ENCODE measurements at places on chromosomes 3 and 15.

DNA sequence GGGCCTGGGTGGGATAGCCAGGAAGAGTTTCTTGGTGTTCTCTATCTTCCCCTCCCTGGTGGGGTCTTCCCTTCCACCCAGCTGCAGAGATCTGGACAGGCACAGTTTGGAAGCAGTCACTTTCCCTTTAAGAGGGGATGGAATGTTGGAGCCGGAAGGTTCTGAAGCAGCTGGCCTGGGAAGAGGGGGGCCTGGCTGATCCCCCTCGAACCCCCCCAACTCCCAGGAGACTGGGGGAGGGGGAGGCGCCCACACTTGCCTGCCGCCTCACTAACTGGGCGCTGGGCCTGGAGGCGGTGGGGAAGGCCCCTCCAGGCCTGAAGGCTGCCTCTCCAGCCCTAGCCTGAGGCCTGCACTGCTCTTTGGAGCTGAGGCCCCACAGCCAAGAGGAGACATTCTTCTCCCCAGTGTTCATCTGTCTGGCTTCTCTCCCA, 1.4 kb downstream of the DVL3 start:
- no peak for DNase-seq

GRCh38 chr15:26868029-26868685, 1.3 kb downstream of the GABRA5 start:
- DNase-seq = no peak

- DNase-seq = no peak
These were observed 24.1 kb downstream of the ARPP21 start for GRCh38 chr3:35663471-35663870.

DNA sequence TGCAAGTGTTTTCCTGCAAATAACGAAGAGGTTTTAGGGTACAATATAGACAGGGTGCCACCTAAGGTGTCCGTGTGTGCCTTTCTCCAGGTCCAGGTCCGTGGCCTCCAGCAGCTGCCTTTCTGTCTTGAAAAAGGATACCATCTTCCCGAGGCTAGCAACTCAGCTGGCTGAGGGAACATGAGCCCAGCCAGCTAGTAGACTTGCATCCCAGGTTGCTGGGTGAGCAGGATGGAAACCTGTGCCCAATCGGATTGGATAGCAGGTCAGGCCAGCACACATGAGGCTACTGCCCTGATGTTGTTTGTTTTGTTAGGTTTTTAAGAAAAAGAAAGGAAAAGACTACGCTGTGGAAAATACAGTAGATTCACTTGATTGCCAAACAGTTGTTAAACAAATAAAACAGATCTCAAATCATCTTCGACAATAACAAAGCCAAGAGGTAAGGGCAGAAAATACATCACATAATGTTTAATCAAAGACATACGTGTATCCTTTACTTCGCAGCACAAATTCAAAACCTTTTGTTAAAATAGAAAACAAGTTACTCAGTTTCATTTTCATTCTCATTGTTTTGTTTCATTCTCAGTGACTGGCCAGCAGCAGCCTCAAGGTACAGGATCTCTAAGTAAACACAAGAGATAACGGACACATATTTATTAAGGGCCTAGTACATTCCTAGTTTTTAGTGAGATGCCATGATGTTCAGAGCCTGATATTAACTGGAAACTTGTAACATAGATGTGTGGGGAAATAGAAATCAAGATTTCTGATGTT, 661.2 kb upstream of the NR2F2 start:
- no peak for DNase-seq

DNA sequence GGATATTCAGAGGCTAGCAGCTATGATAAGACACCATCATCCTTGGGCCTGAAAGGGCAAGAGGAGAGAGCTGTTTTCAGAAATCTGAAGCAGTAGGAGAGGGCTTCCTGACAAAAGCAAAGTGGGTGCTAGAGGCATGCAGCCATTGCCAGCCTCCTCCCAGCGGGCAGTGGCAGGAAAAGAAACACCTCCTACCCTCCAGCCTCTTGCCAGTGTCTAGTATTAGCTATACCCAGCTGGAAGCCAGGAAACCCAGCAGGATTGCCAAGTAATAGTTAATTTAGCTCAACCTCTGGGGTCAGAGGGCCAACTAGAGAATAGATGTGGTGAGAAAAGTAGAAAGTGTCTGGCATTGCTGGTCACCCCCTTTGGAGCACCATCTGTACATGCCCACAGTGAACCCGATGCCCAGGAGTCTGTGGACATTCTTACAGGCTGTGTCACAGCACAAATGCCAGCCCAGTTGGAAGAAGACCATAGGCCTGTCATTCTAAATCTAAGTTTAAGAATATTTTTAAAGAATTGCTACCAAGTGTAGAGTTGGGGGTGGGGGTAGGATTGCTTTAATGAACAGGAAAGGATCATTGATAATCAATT, 85.3 kb downstream of the HCN4 start:
- DNase-seq = no peak

GRCh38 chr3:79247725-79248043, 520.1 kb downstream of the ROBO1 start:
- no peak for DNase-seq

GRCh38 chr15:92674347-92674746, 18.8 kb upstream of the FAM174B start:
- DNase-seq = no peak

GRCh38 chr15:43648649-43649429, at the start of gene CATSPER2:
Gene CATSPER2 (minus strand): TSS chr15:43648844. CDS start chr15:43648061, 783 bp downstream.
- no peak for DNase-seq

DNA sequence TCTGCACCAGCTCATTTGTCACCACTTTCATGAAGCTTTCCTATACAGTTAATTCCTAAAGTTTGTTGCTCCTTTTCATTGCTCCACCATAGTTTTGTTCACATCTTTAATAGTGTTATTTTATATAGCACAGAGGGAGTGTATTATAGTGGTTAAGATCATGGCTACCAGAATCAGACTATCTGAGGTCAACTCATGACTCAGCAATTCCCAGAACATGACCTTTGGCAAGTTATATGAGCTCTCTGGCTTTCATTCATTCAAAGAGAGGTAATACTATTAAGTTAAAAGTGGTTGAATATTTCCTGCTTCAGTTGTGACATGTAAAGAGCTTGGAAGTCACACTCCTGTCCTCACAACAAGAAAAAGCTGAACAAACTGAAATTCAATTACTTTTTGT, 1073.5 kb downstream of the NAALADL2 start:
- no peak for DNase-seq

GRCh38 chr3:38112378-38112761, 24.6 kb downstream of the ACAA1 start:
- DNase-seq = no peak

DNA sequence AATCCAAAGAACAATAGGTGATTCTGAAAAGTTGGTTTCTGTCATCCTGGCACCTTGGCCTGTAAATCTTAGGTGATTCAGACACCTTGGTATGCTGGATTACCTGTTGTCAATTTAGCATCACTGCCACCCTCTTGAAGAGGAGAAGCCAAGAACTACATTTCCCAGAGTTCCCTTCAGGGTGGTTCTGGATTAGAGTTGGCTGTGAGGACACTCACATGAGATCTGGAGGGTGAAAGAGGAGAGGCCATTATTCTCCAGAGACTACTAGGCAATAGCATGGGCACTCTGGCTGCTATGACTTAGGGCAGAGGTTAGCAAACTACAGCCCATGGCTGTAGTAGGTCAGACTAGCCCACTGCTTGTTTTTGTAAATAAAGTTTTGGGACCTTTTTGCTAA, 41.7 kb upstream of the CORO2B start:
- DNase-seq = no peak

GRCh38 chr3:119763466-119763865, 18.4 kb upstream of the NR1I2 start:
- DNase-seq = no peak

DNA sequence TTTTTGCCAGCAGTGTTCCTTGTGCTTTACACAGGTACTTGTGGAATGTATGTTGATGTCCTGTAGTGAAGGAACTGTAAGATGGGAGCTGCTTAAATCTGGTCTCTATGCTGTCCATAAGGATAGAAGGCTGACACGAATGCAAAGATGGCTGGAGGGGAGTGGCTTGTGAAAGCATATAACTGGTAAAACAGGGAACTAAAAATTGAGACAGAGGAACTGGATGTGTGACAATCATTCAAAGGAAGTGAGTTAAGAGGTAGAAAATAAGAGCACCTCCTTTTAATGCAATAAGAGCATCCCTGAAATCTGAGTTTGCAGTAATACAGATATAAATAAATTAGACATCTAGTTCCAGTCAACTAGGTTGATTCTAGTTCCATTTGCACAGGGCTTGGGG, 35.2 kb downstream of the RNF13 start:
- no peak for DNase-seq
